ENCODE measurements at places on chromosomes 16 and 17.

GRCh38 chr16:1651094-1651973 lies 26.7 kb upstream of the JPT2 start:
- H3K27ac ChIP-seq, result no peak overlapping the region
- peaks cover 1% of the 10 kb centered on the region for H3K4me1 ChIP-seq
- peaks cover 22% of the 10 kb centered on the region for H3K36me3 ChIP-seq
- DNase-seq, result no peak

DNA sequence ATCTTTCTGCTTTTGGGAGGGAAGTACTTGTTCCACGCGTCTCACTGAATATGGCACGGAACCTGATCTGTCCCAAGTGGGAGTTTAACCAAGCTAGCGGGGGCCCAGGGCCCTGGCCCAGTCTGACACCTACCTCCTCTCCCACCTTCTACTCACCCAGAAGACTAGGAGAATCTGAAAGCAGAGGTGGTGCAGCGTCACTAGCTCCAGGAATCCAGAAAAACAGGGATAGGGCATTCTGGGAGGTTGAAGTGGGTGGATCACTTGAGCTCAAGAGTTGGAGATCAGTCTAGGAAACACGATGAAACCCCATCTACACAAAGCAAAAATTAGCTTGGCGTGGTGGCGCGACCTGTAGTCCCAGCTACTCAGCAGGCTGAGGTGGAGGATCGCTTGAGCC lies 163.5 kb upstream of the ZNF267 start:
- H3K27ac ChIP-seq, result no peak overlapping the region
- peaks cover 28% of the 10 kb centered on the region for H3K4me1 ChIP-seq
- H3K36me3 ChIP-seq, result peaks cover 17% of the 10 kb centered on the region
- no peak for DNase-seq
- no peak overlapping the region for H3K4me3 ChIP-seq
- H3K27me3 ChIP-seq, result no peaks in the 10 kb centered on the region

GRCh38 chr17:39683295-39683939 lies 4.4 kb downstream of the PGAP3 start:
- H3K27me3 ChIP-seq, result no peaks in the 10 kb centered on the region
- peaks cover 4% of the 10 kb centered on the region for H3K36me3 ChIP-seq
- DNase-seq, result no peak
- no peak overlapping the region for H3K4me3 ChIP-seq
- peaks cover 38% of the 10 kb centered on the region for H3K4me1 ChIP-seq
- H3K27ac ChIP-seq, result no peak overlapping the region

DNA sequence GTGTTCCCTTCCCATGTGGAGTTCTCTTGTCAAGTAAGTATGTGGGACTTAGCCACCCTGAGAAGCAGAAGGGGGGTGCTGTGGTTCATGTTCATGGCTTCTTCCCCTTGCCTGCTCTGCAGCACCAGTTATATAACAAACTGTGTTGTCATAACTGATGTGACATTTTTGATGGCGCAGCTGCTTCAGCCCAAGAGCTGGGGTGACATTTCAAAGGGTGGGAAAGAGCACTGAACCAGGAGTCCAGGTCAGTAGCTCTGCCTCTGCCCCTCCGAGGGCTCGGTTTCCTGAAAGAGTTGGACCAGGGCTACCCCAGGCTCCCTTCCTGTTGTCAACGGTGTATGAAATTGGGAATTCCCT lies 7.4 kb downstream of the GNAO1 start:
- peaks cover 63% of the 10 kb centered on the region for H3K4me1 ChIP-seq
- no peaks in the 10 kb centered on the region for H3K27me3 ChIP-seq
- no peak overlapping the region for H3K4me3 ChIP-seq
- no peaks in the 10 kb centered on the region for H3K36me3 ChIP-seq
- no peak for DNase-seq

DNA sequence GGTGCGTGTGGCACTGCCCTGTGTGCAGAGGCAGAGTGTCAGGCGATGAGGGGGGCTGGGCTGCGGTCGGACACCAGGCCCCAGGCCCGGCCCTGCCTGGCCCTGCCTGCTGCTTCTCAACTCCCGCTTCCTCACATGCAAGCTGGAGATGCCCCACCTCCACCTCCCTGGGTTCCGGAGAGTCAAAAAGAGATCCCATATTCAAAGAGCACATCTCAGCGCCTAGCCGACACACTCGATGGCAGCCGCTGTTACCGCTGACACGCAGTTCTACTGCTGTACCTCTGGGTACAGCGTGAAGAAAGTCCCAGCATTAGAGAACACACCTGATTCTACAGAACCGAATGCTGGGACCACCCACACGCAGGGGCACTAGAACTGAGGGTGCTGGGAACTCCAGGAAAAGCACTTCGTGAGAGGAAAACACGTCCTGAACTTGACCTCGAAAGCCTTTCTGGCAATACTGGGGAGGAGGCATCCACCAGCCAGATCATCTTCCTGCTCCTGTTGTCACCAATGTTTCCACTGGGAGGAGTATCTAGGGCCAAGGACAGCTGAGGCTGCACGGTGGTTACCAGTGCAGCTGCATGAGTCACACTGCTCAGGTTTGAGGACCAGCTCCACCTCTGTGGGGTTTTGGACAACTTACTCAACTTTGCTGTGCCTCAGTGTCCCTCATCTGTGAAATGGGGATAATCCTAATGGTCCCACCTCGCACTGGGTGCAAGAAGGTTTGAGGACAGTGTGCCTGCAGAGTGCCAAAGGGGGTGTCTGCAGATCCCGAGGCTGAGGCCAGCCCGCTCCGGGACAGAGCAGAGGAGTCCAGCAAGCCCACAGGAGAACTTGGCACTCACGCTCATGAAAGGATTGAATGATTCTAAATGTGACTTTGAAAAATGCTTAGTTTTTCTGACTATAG lies 100.4 kb upstream of the DNAH17 start:
- peaks cover 80% of the 10 kb centered on the region for H3K36me3 ChIP-seq
- H3K27me3 ChIP-seq, result no peaks in the 10 kb centered on the region
- DNase-seq, result no peak
- no peak overlapping the region for H3K4me3 ChIP-seq

Measured in CD8-positive, alpha-beta memory T cell (primary cell).